ENCODE measurements at places on chromosomes 3 and 15. TPM values are rescaled to one million over a fixed set of nuclear protein-coding genes. Genes with fewer than 3 reads are reported as not detected.
A peak's percentile ranks its signal among the peaks of the same experiment; 100 is the strongest.

DNA sequence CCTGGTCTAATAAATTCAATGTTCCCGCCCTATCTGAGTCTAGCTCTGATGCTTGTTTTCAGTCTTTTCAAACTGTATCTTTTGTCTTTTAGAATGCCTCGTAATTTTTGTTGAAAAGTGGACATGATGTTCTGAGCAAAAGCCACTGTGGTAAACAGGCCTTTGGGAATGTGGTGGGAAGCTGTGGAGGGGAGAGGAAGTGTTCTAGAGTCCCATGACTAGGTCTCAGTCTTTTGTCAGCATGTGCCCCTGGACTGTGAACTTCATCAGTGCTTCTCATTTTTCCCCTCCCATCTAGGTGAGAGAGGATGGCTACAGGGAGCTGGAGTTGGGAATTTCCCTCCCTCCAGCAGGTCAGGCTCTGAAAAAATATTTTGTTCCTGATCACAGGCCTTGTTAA lies 33.7 kb downstream of the SUSD5 start:
- no peak overlapping the region for H3K27ac ChIP-seq
- H3K4me1 ChIP-seq: no peaks in the 10 kb centered on the region
- H3K27me3 ChIP-seq: no peaks in the 10 kb centered on the region
- no peak overlapping the region for H3K4me3 ChIP-seq

The TERC gene
- 12.4 TPM for total RNA-seq

GRCh38 chr15:36755341-36756000 lies 176.0 kb downstream of the CDIN1 start:
- H3K27me3 ChIP-seq: no peaks in the 10 kb centered on the region
- H3K4me3 ChIP-seq: no peak overlapping the region

DNA sequence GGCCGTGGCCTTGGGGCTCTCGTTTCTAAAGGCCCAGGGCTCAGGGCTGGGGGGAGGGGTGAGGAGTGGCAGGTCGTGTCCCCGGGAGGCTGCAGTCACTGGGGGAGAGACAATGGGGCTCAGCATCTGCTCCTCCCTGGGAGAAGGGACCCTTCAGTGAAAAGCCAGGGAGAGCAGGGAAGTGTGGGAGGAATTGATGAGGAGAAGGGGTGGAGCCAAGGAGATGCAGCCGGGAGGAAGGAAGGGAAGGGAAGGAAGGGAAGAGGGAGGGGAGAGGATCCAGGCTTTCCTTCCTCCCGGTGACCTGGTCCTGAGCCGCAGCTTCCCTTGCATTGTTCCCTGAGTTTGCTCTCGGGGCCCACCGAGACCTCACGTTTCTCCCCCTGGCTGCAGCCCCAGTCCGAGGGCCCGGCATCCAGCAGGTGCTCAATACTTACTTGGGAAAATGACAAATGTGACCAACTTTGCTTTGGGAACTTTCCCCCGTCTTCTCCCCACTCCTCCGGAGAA lies 1.4 kb upstream of the ZNF710 start:
- no peaks in the 10 kb centered on the region for H3K4me1 ChIP-seq
- DNase-seq: no peak

DNA sequence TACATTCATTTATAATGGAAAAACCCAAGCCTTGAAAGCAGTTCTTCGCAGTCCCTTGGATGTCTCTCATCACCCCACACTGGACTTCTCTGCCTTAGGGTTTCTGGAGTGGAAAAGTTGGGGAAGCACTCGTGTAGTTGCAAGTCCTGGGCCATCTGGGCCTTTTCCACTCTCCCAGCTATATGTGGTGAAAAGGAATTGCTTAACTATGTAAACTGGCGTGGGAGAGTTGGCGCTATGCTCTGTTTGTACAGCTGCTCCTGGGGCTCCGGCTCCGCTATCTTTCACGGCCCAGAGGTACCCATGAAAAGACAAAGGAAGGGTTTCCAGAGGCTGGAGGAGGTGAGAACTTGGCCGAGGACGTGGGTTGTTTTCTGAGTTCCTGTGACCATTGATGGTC lies 81.1 kb upstream of the MYZAP start:
- no peak overlapping the region for H3K27ac ChIP-seq
- no peak for DNase-seq
- H3K4me3 ChIP-seq: no peak overlapping the region
- no peaks in the 10 kb centered on the region for H3K27me3 ChIP-seq
- H3K4me1 ChIP-seq: peaks cover 4% of the 10 kb centered on the region
- no peaks in the 10 kb centered on the region for H3K36me3 ChIP-seq

The WDR93 gene
- total RNA-seq: not detected

The BCL2A1 gene
- 5.1 TPM for total RNA-seq

- H3K4me3 ChIP-seq: peak overlapping the region; percentile 59
- peak; percentile 80 for DNase-seq
- no peaks in the 10 kb centered on the region for H3K27me3 ChIP-seq
- H3K36me3 ChIP-seq: no peaks in the 10 kb centered on the region
These were observed 452 bp downstream of the TMEM158 start for GRCh38 chr3:45225465-45226205.

The CXCR6 gene
- 1.4 TPM for total RNA-seq

The ENTPD3 gene
- total RNA-seq: 1.6 TPM

GRCh38 chr15:64245405-64245804 lies 82.6 kb upstream of the PPIB start:
- no peaks in the 10 kb centered on the region for H3K36me3 ChIP-seq
- DNase-seq: no peak
- no peaks in the 10 kb centered on the region for H3K4me1 ChIP-seq
- no peaks in the 10 kb centered on the region for H3K27me3 ChIP-seq
- H3K4me3 ChIP-seq: no peak overlapping the region
- H3K27ac ChIP-seq: no peak overlapping the region

The FBXW12 gene
- total RNA-seq: not detected

The NR1I2 gene
- 0.12 TPM for total RNA-seq

All from aorta (tissue), 5 donors.